HFFc6 (cell line): ENCODE measurements at places on chromosomes 7 and 10.

- no peak for DNase-seq
These were observed 117.1 kb downstream of the DYNC2I1 start for GRCh38 chr7:158973440-158973839.

DNA sequence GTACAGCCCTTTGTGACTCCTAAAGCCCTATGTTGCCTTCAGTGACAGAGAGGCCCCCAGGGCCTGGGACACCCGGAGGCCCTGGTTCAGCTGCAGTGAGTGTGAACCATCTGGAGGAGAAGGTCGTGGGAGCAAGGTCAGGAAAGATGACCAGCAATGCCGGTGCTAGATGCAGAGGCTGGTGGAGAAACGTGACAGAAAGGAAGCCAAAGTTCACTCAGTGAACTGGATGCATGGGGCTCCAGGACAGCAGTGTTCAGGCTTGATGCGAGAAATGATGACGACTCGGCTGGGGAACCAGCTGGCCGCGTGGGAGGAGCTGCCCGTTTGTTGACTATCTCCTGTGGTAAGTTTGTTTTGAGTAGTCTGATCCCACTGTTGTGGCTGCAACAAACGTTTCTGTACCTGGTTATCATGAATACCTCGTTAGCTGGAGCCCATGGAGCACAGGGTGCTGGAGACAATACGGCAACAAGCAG, 54.1 kb upstream of the MKRN1 start:
- DNase-seq: no peak

GRCh38 chr7:98294798-98295382, 13.4 kb downstream of the BRI3 start:
- peak; percentile 39 for DNase-seq

DNA sequence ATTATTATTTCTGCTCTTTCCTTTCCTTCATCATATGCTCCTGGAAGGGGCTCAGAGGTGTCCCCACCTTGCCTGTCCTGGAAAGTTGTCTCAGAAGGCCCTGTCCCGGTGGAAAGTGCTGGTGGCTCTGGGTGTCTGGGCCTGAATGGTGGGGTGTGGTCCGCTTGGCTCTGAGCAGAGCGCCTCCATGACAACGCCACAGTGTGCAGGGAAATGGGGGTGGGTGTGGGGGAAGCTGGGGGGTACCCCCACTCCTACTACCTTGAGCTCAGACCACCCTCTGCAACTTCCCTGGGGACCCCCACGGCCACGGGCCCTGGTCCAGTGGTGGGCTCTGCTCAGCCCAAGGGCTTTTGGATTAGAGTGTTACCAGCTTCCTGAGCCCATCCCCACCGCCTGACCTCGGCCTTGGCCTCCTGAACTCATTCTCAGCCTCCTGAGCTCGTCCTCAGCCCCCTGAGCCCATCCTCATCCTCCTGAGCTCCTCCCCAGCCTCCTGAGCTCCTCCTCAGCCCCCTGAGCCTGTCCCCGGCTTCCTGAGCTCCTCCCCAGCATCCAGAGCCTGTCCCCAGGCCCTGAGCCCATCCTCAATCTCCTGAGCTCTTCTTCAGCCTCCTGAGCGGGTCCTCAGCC, 106.4 kb upstream of the FAM20C start:
- DNase-seq: no peak

DNA sequence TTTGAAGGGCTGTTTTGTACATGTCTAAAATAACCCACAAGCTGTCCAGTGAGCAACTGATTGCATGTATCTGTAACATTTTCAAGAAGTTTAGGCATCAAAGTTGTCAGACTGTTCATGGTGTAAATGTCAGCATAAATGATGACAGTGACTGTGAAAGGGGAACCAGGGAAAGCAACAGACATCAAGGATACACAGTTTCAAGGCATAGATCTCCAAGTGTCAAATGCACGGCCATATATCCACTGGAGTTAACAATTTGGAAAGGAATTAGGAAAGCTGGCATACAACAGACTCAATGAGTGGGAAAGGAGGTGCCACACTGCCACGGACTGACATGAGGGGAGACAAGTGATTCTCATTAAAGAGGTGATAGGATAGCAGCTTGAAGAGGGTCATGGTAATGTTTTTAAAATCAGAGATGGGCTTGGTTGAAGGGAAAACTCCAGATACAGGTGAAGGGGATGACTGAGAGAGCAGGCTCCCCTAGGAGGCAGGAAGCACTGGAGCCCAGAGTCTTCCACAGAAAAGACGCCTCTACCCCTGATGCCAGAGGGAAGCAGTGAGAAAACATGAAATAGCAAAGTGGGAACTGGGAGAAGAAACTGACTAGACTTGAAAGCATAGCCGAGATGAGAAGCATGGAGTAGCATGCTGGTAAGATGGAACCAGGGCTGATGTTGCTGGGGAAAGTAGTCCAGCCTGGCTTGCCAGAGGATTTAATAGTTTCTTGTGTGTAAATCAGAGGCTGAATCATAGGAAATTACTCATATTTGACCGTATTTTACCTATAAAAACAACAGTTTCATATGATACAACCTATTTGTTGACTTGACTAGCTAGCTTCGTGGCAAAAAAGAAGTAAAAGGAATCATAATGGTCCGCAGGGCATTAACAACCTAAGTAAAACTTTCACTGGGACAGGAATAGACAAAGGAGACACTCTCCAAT, 18.6 kb downstream of the NSMCE4A start:
- DNase-seq: peak; percentile 65

- no peak for DNase-seq
These were observed 58.1 kb upstream of the LBX1 start for GRCh38 chr10:101287183-101287996.
